ENCODE measurements at places on chromosomes 6 and 20.
A peak's percentile ranks its signal among the peaks of the same experiment; 100 is the strongest.

DNA sequence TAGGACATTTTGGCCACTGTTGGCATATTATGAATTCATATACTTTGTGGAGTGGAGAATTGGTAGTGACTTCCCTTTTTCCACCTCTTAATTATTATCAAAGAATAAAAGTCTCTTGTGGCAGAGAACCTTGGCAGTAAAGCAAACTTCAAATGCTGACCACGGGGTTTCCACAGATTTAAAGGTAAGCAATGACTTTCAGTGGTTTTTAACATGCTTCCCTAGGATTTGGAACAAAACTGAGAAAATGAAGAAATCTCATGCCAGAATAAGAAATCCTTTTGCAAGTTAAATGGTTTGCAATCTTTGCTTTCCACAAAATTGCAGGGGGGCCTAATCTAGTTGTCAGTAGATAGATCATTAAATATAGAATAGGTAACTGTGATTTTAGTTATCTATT is 2.0 kb upstream of the SDC4 start:
- DNase-seq, result no peak

DNA sequence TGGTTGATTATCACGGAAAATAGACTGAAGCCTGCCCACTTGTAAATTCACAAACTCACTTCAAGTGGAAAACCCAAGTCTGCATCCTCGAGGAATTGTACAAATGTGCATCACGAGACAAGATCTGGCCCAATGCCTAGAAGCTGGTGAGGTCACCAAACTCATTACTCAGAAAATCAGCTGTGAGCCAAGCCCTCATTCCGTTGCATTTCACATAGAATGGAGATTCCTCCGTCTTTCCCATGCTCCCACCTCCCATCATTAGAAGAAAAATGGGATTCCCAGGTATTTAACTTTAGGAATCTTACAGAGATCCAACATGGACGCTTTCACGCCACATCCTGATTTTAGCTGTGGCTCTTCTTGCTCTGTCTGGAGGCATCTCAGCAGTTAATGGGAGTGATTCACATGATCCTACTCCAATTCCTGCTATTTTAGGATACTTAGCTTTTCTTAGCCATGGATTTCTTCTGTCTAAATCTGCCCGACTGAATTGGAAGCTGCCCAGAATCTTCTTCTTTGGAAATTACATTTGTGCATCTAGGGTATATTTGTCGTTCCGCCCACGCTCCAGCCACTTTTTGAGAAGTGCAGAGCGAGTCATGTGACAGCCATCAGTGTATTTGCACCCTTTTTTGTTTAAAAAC is 68.7 kb upstream of the STMND1 start:
- DNase-seq, result no peak

DNA sequence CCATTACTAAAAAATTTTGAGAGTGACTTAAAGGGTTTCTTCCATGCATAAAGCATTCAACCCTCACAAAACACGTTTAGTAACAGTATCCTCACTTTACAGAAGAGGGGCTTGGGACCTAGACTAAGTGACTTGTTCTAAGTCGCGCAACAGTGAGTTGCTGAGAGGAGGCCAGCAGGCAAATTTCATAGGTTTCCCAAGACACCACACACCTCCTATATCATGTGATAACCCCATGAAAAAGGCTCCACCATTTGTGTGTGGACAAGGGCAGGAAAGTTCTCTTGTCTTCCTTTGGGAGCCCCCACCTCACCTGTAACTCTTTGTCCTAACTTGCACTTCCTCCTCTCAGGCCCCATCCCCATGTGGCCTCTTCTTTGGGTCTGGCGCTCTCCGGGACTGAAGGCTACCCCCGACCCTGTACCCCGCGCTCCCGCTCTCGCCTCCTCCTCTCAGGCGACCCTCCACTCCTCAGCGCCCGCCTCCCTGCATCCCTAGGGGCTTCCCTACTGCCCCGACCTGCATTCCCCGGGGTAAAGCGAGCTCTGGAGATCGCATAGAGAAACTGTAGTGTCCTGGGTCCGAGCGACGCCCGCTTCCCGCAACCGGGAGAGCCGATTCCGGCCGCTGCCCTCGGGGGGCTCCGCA is 392 bp downstream of the PSMB8 start:
- no peak for DNase-seq

DNA sequence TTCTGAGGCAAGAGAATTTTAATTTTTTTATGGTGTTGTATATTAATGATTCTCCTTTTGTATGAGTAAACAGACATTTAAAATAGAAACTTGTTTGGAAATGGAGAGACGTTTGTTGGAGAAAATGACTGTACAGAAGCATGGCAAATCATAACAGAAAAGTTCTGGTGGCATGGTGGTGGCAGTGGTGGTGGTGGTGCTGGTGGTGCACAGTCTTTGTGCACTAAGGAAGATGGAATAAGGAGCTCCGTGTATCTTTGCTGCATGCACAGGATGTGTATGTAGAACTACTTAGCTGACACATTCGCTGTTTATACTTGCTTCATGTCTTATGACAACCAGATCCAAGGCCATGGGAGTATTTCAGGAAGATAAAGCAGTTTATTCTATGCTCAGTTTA is 294.9 kb downstream of the UTRN start:
- no peak for DNase-seq

DNA sequence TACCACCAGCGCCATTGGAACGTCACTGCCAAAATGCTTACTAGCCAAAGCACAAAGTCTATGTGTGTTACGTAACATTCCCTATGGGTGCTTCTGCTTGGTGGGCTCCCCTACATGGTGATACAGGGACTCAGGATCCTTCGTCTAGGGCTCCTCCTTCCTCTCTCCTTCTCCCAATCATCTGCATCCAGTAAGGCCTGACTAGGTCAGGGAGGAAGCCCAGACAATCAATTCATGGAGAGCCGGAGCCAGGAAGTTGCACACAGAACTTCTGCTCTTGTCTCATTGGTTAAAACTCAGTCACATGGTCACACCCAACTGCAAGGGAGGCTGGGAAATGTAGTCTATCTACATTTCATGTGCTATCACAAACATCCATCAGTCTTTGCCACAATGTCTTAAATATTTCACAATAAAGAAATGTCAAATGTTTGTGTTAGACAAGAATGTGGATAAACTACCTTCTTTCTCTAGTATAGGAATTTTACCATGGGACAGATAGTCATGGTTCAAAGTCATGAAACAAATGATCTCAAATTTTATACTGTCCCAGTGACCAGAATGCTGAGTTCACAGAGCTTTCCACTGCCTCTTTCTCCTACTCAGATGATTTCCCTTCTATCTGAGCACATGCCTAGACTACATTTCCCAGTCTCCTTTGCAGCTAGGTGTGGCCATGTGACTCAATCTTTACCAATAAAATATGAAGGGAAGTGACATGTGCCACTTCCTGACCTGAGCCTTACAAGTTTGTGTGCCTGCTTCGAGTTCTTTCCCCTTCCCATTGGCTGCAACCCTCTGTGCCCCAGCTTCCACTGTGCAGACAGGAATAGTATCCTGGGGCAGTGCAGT is 9.3 kb upstream of the KCNK15 start:
- no peak for DNase-seq

GRCh38 chr6:30399390-30400058 is 54.6 kb downstream of the RPP21 start:
- DNase-seq, result no peak

- no peak for DNase-seq
Observed at GRCh38 chr6:137870744-137871247, 3.7 kb downstream of the TNFAIP3 start.

GRCh38 chr6:90611543-90612312 is 24.9 kb upstream of the MAP3K7 start:
- peak; percentile 50 for DNase-seq

DNA sequence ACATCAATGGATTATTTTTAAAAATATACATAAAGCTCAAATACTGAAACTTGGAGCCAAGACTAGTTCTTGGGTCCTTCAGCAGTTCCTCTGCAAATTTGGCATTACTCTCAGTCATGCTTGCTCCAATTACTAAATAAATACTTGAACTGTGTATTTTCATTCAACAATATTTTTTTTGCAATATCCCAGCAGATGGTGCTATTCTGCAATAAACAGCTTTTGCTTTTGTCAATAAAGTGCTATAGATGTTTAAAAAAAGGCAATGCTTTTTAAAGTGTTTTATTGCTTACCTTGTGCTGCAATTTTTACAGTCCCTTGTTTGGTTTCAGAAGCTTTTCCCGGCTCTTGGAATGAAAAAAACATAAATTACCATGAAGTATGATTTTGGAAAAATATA is 243.4 kb downstream of the TRDN start:
- peak; percentile 78 for DNase-seq

GRCh38 chr20:20793591-20793990 is 81.1 kb upstream of the RALGAPA2 start:
- no peak for DNase-seq

DNA sequence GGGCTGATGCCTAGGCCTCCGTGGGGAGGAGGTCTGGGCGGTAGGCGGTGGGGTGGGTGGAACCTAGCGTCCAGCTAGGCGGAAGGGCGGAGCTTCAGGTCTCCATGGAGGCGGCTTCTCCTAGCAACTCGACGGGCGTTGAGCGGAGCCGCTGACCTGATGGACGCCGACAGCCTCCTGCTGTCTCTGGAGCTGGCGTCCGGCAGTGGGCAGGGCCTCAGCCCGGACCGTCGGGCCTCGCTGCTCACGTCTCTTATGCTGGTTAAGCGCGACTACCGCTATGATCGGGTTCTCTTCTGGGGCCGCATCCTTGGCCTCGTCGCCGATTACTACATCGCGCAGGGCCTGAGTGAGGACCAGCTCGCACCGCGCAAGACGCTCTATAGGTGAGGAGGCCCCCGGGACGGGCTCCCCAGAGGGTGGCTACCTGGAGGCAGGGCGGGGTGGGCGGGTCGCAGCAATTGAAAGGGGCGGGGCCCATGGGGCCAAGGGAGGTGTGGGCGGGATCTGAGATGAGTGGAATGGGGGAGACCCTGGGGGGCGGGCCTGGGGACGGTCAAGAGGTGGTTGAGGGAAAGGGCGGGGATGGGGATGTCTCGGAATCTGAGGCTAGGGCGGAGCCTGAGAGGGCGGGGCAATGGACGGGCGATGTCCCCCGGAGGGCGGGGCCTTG is at the start of gene RSPH9:
Gene RSPH9, plus strand, starts transcription at position 97 of the 673 bp plus-strand sequence. Its CDS starts 63 bp downstream, at position 160.
- DNase-seq, result no peak
